ENCODE measurements at places on chromosomes 5 and 9. TPM values are rescaled to one million over a fixed set of nuclear protein-coding genes. Genes with fewer than 3 reads are reported as not detected.

- no peak for DNase-seq
- H3K36me3 ChIP-seq: no peaks in the 10 kb centered on the region
- no peak overlapping the region for H3K4me3 ChIP-seq
- H3K4me1 ChIP-seq: no peaks in the 10 kb centered on the region
- H3K27me3 ChIP-seq: no peaks in the 10 kb centered on the region
These were observed 254.1 kb downstream of the SLF1 start for GRCh38 chr5:94872526-94872925.

DNA sequence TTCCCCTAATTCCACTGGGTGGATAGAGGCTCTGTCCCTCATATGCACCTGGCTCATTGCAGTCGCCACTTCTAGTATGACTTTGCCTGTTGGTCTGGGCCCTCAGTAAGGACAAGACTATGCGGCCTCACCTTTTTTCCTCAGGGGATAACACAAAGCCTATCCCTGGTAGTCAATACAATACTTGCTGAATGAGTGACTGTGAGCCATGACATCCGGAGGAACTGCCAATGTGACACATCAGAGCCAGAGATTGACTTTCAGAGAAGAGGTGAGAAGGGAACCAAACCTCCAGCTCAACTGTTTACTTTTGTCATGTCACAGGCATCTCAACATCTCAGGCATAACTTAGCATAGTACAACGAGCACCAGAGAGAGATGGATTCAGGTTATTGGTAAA lies 371.3 kb downstream of the DMRT2 start:
- no peaks in the 10 kb centered on the region for H3K4me1 ChIP-seq
- H3K36me3 ChIP-seq: no peaks in the 10 kb centered on the region
- no peaks in the 10 kb centered on the region for H3K27me3 ChIP-seq
- H3K27ac ChIP-seq: no peak overlapping the region

DNA sequence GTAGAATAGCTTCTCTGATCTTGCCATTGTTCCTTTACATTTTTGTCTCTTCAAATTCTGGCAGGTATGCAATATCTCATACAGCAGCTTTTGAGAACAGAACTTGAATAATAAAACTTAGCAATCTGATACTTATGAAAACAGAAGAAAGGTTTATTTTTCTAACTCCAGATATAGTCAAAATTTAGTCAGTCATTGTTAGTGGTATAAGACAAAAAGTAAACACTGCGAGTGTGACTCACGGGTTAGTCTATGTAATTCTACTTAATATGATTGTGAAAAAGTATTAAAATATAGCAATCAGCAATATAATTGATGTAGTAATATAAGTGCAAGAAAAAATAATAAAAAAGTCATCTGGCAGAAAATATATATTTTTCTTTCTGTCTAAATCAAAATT lies 910.4 kb downstream of the DNAH5 start:
- DNase-seq: peak; percentile 81
- 0 out of 2 replicates have a peak overlapping the region, but pooled peaks have one; percentile 5 for H3K27ac ChIP-seq
- H3K27me3 ChIP-seq: no peaks in the 10 kb centered on the region
- no peaks in the 10 kb centered on the region for H3K36me3 ChIP-seq
- no peak overlapping the region for H3K4me3 ChIP-seq

DNA sequence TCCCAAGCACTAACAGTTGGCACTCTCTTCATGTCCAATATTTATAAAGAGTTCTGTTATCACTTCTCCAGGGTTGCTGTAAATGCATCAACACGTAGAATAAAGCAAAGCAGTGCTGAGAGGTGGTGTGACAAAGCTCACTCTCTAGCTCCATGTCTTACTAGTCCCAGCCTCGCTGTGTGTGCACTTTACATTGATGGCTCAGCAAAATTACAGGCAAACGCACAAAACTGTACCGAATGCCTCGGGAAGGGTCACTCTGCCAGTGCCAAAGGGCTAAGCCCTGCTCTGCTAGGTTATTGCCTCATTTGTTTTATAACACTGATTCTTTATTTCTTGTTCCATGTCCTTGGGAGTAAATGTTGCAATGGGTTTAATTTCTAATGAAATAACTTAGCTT lies 1005.9 kb upstream of the WWC1 start:
- DNase-seq: no peak
- H3K27ac ChIP-seq: no peak overlapping the region
- H3K4me3 ChIP-seq: no peak overlapping the region
- no peaks in the 10 kb centered on the region for H3K36me3 ChIP-seq
- H3K27me3 ChIP-seq: no peaks in the 10 kb centered on the region
- no peaks in the 10 kb centered on the region for H3K4me1 ChIP-seq

- H3K27ac ChIP-seq: no peak overlapping the region
- H3K36me3 ChIP-seq: no peaks in the 10 kb centered on the region
- DNase-seq: no peak
These were observed 58.9 kb downstream of the CAMSAP1 start for GRCh38 chr9:135848341-135849047.

GRCh38 chr9:32161720-32162119 lies 222.7 kb upstream of the ACO1 start:
- no peaks in the 10 kb centered on the region for H3K4me1 ChIP-seq
- DNase-seq: no peak
- no peak overlapping the region for H3K4me3 ChIP-seq
- H3K27ac ChIP-seq: no peak overlapping the region

DNA sequence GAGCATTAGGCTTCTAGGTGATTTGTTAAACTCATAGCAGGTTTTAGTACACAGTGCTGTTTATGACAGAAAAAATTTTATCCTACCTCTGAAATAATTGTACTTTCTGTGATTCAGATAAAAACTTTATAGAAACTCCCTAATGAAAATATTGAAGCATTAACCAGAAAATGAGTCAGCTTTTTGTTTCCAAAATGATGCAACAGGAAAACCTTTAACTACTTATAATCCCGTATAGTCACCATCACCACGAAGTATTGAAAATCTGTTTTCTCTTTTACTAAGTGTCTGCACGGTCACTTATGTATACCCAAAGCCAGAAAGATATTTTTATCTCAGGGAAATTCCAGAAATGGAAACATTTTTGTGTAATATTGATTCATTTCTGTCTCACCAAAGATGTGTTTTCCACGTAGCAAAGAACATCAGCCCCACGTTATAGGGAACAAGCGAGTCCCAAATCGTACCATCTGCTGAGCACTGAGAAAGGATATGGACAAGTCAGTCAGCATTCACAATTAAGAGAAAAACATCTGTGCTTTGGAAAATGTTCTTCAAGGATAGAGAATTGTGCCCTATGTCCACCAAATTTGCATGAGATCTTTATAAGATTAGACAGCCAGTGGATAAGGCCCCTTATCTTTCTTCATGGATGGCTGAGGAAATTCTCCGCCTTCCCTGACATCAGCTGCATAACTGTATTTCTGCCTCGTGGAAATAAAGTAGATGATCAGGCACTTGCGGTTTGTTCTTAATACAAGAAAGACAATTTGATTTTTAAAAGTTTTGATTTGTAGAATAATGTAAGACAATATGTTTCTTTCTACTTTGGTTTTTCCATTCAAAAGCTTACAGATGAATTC lies 41.9 kb downstream of the TNFAIP8 start:
- H3K27me3 ChIP-seq: no peaks in the 10 kb centered on the region
- DNase-seq: peak; percentile 70

- H3K4me3 ChIP-seq: no peak overlapping the region
- H3K27me3 ChIP-seq: peaks cover 3% of the 10 kb centered on the region
- H3K36me3 ChIP-seq: no peaks in the 10 kb centered on the region
- no peaks in the 10 kb centered on the region for H3K4me1 ChIP-seq
These were observed 17.5 kb downstream of the LMX1B start for GRCh38 chr9:126631254-126631653.

Gene CDKN2A
- 293 TPM for total RNA-seq

Gene SMU1
- total RNA-seq: 17.6 TPM

Data from PC-3 (cell line).